ENCODE measurements at places on chromosomes 3 and 15.

DNA sequence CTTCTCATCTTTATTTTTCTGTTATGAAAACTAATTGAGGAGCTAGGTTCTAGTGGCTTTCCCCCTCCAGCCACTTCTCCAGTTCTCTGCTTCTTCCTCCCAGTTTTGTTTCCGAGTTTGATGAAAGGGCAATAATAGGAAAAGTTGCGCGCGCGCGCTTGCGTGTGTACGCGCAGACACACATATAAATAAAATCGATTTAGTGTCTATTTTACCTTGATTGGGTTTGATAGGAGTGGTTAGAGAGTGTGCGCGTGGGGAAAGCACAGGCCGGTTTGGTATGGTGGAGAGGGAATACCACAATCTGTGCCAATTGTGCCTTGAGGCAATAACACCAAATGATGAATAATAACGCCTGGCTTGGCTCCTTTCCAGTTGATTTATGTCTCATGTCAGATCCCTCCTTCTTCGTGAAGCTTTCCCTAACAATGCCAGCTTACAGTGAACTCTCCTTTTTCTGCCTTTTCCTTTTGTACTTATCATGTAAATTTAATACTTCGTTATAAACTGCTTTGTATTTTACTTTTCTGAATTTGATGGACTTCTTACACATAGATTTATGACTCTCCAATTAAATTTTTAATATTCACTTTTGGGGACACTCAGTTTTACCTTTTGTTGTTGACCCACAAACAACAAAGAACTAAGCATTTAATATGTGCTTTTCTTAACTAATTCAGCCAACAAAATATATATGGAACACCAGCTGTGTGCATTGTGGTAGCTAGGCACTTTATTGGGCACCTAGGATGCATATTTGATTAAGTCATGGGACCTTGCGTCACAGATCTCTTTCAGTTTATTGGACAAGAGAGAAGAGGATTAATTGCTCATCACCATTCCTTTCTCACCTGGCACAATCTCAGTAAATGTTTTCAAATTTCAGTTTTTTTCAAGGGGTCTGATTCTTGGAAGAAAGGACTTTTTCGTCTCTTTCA lies 1.7 kb downstream of the TIPARP start:
- peak; percentile 60 for DNase-seq

DNA sequence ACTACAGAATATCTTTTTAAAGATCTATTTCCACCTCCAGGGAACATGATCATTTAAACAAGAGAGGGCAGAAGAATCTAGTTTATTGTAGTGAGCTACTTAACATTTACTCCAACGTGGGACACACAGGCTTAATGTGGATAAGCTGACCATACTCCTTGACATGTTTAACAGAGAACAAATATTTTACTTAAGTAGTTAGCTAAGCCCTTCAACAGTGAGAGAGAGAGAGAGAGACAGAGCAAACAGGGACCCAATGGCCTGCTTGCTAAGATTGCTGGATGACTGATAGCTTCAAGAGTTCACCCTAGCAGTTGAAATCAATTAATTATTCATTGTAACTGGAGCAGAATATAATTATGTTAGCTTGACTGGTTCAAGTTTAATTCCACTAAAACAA lies 158.6 kb downstream of the ADAM10 start:
- DNase-seq: no peak

GRCh38 chr3:189641776-189642175 lies 10.6 kb downstream of the TP63 start:
- DNase-seq: no peak

DNA sequence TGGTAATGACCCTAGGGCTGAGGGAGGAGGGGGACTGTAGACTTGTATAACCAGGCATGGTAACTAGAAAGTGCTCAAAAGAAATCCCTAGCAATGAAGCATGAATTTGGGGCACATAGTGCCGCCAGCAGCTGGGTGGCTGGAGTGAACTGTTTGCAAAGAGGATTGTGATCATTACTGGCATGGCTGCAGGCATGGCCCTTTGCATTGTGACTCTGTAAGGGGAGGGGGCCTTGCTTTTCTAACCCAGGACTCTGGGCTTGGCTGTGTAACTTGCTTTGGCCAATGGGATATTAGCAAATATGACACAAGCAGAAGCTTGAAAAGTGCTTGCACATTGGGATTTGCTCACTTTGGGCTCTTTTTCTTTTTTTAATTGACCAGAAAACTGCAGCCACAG lies 112.5 kb upstream of the RAD18 start:
- DNase-seq: no peak

DNA sequence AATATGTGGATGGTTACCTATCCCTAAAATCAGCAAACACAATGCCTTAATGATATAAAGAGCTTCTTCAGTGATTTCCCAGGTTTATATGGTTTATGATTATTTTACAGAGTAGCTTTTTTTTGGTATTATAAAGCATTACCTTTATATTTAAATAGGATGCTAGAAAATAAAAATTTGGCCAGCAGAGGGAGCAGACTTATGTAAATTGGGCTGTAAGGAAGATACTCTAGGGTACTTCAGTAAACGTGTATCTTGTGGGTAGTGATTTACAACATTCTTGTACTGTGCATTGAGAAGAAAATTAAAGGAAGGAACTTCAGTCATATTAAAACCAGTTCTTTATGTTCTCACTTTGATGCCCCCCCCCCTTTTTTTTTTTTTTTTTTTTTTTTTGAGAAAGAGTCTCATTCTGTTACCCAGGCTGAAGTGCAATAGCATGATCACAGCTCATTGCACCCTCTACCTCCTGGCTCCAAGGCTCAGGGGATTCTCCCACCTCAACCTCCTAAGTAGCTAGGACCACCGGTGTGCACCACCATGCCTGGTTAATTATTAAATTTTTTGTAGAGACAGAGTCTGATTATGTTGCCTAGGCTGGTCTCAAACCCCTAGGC lies 167.9 kb downstream of the BBX start:
- DNase-seq: no peak

DNA sequence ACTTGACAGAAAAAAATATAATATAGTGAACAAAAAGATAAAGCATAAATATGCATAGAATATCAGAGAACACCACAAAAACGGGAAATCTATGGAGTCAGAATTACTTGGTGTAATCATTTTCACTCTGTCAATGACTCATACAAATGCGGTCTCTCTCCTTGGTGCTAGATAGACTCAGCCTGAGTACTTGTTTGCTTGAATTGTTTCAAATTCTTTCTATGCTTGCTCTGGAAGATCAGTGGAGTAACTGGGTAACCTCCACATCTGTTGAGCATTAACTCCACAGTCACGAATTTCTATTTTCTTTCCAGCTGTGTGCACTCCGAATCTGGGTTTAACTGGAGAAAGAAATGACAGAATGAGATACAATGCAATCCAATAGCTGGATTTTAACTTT lies 760.4 kb downstream of the ZPLD1 start:
- no peak for DNase-seq

- DNase-seq: no peak
Observed at GRCh38 chr15:50777042-50777441, 11.5 kb upstream of the SPPL2A start.

DNA sequence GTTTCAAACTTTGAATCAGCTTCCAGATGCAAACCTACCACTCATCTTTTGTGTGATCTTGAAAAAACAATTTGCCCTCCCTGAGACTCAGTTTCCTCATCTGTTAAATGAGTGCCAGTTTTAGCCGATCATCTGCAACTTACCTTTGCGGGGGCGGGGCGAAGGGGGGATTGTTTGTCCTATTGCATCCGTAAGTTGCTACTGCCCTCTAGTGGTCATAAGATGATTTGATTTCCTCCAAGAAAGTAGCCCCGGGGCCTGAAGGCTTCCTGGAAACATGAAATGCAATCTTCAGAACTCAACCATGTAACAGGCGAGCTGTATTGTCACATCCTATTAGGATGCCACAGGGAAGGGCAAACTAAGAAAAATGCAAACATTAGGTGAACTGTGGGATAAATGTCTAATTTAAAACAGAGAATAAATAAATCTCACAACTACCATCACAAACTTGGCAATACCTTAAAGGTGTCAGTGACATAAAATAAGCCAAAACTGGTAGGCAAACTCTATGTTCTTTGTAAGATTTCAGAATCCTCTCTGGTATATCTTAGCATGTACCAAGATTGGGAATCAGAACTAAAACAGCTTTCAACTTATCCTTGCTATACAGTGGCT lies 63.5 kb upstream of the CLDN18 start:
- DNase-seq: peak; percentile 56

DNA sequence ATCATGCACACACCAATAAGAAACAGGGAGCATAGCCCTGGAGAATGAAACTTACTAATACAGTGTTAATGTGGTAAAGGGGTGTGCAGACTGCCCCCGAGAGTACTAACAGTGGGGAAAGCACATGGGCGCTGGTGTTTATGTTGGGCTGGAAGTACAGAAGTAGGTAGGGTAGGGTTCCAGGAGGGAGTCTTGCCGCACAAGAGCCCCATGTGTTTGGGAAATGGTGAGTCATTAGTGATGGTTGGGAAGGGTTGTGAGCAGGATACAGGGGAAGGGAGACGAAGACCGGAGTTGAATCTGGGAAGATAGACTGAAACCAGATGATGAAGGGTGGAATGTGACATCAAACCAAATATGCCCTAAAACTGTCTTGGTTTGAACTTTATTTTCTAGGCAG lies 117.1 kb downstream of the THSD4 start:
- DNase-seq: no peak

- no peak for DNase-seq
Observed at GRCh38 chr15:68635141-68635540, 56.3 kb downstream of the CORO2B start.

DNA sequence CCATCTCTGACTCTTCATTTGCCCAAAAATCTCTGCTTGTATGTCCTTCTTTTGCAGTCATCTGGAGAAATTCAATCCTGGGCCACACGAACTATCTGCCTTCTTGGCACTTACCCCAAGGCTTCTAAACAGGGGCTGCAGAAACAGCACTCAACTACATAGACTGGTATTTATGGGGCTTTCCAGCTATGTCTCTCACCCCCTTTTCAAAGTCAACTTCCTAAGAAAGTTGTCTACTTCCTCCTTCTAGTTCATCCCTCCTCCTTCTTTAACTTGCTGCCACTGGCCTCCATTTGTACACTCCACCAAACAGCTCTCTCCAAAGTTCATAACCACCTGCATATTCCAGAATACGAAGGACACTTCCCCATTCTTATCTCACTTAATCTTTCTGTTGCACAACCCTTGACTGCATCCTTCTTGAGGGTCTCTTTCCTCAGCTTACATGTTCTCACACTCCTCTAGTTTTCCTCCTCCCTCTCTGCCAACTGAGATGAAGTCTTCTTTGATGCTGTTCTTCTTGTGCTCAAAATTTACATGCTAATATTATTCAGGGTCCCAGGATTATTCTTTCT lies 55.2 kb downstream of the PLD1 start:
- no peak for DNase-seq

DNA sequence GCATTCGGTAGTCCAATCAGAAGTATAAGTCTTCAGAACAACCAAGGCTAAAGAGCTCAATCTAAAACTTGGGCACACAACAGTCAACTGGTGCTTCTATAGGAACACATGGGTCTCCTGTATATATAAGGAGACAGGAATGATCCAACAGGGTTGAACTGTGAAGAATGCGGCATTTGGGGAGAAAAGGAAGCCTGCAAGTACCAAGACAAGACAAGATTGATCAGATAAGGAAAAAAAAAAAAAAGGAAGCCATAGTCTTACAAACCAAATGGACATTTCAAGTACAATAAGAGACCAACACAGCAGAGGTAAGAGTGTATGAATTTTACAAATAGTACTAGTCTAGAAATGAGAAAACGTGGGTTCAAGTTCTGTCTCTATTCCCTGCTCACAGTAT lies 6.5 kb downstream of the CPEB1 start:
- no peak for DNase-seq

GRCh38 chr3:64426551-64426950 lies 201.3 kb upstream of the PRICKLE2 start:
- no peak for DNase-seq

- DNase-seq: no peak
Observed at GRCh38 chr3:143608966-143609365, 239.3 kb downstream of the SLC9A9 start.

DNA sequence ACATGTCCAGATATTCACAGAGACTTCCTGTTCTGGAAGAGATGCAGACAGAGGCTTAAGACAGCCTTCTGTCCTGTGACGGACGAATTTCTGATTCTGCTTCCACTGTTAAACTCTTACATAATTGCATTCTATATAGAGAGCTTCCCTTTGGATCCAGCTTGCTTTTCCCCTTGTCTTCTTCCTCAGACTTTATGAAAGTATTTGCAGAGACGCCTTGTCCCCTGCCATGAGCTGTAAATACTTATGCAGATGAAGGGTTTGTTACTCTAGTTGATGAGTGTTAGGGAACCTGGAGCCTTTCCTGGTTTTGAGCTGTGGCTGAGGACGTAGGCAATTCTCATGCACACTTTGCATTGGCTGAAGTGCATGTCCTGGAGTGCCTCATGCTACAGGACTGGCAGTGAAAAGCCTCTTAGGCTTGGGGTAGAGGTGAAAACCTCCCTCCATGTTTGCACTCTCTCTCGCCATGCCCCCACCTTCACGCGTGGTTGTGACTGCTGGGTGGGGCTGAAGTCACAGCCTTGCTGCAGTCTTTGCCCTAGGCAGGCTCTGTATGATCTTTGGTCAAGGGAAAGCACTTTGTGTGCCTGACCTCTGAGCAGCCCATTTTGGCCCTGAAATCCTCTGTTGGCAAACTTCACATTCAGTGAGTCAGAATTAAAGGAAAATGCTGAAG lies 286.6 kb downstream of the PTPRG start:
- DNase-seq: no peak

DNA sequence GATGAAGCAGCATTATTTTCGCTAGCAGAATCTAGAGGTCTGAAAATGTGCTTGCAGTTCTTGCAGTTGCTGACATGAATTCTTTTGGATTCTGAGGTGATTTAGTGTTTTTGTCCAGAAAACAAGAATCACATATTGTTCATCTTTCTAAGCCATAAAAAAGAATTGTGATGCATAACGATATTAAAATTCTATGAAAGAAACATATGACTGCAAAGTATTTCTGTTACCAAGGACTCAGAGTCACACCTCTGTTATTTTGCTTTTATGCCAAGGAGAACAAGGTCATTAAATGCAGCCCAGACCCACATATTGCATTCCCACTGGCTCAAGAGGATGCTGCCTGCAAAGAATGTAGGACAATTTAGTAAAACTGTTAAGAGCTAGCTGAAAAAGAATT lies 299.8 kb upstream of the GPR149 start:
- no peak for DNase-seq

DNA sequence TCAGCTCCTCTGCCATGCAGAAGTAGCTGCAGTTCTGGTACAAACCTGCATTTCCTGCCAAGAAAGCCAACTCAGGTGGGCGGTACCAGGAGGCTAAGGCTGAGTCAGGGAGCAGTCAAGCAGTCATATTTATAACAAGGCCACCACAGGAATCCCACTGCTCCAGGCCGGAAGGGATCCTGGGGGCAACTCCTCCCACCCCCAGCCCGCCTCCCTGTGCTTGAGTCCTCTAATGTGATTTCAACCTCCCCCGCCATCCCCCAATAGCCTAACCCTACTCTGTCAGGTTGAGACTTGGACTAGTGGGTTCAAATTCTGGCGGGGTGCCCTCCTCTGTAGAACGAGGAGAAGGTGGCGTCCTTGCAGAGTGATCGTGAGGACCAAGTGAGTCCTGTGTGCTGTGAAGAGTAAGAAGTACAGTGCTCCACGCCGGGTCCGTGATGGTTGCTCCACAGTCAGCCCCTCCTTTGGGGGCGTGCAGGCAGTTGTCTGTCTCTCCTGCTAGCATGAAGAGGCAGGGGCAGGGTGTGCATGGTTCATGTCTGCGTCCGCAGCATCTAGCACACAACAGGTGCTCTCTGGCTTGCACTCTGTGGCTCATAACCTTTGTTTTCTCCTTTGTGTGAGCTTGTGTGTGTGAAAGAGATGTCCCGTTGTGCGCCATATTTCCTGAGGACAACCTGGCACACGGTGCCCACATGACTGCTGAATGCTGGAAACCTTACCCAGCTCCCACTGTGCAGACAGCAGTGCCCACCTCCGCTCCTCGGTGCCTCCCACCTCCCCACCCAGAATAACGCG lies 78.3 kb downstream of the SMAD6 start:
- no peak for DNase-seq

Measured in sciatic nerve (tissue), 2 donors.